ENCODE measurements at places on chromosomes 1 and 21. TPM values are rescaled to one million over a fixed set of nuclear protein-coding genes. Genes with fewer than 3 reads are reported as not detected.

DNA sequence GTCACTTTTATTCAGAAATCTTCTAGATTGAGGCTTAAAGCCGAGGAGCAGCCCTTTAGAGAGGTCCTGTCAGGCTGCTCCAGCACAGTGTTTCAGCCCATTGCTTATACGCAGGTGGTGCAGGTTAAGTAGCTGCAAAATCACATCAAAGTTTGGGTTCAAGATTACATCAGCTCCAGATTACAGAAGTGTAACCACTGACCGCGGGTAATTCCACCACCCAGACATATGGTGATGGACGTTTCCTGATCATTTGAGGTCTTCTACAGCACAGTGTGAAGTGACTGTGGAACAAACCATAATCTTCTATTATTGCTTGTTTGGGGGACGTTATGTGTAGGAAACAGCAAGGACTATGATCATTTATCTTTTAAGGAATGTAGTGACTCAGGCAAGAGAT is 11.8 kb downstream of the C1orf115 start:
- DNase-seq, result no peak

NKAIN1 gene
- total RNA-seq, result 1.1 TPM

- DNase-seq, result no peak
Observed at GRCh38 chr1:30743584-30744059, 14.0 kb downstream of the LAPTM5 start.

DNA sequence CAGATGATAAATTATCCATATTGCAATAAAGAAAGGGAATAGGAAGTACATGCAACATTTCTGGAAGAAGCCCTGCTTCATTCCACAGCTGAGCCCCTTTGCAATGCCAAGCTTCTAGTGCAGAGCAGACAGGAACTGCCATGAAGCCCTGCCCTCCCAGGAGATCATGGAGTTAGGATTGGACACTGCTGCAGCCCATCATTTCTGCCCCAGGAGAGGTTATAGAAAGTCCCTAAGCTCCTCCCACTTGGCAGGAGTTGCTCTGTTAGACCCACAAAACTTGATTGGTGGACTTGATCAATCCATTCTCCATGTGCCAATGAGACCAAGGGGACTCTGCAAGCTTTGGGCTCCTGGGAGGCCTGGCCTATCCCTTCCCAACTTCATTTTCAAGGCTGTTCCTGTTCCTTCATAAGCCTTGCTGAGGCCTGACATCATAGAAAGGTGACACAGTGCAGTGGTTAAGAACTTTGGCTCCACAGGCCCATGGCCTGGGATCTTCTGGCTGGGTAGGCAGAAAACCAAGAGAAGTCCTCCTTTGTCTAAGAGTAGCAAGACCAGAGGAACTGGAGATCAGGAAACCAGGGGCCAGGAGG is 1.3 kb upstream of the LAPTM5 start:
- no peak for DNase-seq

CGN gene
- 5.9 TPM for total RNA-seq
